WTC11 (cell line): ENCODE measurements at places on chromosomes 6 and 20.
A peak's percentile ranks its signal among the peaks of the same experiment; 100 is the strongest.

- DNase-seq = no peak
Observed at GRCh38 chr6:157550114-157550989, 169.4 kb downstream of the ZDHHC14 start.

DNA sequence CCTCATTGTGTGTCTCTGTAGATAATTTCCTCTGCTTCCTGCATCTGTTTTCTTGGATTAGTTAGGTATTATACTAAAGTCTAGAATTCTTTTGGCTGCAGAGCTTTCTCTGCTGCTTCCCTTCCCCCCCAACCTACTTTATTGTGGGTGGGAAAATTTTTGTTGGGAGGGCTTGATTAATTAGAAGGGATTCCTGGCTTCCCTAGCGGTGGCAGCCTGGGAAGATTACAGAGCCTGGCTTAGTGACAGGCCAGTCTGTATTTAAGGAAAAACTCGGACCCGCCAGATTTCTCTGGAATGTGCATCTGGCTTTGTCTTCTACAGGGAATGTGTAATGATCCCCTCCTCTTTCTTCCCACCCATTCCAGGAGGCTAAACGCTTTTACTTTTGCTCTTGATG, 31.2 kb downstream of the SLX4IP start:
- peak; percentile 58 for DNase-seq

GRCh38 chr6:3755637-3756545, 4.4 kb upstream of the PXDC1 start:
- DNase-seq = no peak

DNA sequence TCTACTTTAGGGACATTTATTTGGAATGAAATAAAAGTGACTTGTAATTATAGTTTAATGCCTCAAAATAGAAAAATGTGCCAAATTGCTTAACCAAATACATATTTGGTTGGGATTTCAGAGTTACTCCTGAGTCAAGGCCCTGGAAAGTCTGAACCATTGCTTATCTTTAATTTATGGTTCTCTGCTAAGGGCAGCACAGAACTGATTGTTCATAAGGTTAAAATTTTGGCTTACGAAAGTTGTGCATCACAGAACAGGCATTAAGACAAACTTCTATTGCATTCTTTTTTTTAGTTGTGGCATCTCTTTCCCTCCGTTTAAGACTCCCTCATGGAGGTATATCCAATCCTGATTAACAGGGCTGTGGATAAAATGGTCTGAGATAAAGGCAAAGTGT, 92.2 kb upstream of the TENT5A start:
- DNase-seq = no peak

DNA sequence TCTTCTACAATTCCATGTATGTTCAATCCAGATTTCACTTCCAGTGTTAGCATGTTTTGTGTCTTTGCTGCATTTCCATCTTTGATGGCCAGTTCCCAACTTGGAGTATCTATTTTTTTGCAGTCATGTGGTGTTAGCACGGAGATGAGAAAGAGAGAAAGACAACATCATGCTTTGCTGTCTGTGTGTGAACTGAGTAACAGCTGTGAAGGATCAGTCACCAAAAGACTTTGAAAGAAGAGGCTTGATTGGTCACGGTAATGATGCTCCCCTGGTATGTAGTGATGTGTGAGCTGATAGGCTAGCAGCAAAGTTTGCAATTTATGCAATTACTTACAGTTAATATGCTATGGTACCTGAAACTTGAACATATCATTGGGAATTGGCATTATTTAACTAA, 731.3 kb upstream of the NRSN1 start:
- DNase-seq = no peak

DNA sequence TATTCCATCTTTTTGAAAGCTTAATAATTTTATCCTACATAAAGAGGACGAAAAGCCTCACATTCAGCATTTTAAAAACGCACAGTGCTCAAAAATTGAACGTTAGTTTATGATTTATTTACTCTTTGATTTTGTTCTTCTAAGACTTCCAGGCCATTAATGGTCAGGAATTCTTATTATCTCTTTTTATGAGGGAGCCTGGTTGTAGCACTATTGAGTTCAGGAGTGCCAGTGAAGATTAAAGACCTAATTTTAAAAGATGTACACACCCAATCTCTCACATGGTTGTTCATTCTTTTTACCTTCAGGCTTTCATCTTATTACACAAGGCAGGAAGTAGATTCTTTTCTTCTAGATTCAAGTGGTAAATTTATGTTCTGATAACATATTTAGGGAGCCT, 68.6 kb downstream of the HDDC2 start:
- DNase-seq = no peak

DNA sequence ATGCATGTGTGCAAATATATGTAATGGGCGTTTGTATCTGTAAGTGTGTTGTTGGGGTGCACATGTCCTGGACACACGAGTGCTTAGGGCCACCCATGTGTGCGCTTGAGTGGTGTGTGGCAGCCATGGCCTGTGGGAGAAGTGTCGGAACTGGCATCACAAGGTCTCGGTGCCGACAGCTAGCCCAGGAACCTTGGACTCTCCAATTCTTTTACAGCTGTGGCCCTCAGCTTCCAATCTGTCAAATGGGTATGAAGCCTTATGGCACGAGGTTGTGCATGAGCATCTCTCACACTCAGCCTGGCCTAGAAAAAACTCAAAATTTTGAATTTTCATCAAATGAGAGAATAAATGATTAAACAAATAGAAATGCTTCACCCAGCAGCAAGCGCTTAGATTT, 42.0 kb downstream of the SPDEF start:
- DNase-seq = no peak

DNA sequence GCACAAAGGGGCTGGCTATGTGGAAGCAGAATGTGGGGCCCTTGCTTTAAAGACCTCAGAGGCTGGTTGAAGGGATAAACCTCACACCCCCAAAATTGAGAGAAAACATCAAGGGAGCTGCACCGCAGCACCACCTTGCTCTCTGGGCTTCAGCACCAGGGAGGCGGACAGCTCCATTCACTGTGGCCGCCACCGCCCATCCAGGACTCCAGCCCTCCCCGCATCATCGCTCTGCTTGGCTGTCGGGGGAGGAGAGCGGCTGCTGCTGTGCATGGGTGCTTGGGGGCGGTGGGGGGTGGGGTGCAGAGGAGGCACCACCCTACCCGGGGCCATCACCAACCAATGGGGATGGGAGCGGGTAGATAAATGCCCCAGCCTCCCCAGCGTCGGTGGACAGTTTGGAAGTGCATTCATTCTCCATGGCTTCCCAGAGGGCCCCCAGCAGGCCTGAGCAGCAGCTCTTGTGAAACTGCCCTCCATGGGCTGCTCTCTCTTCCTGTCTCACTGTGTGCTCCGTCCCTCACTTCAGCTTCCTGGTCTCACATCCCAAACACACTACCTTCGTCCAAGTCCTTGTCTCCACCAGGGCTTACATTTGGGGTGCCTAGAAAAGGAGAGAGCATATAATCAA, 75.7 kb upstream of the BHLHE23 start:
- DNase-seq = peak; percentile 86

DNA sequence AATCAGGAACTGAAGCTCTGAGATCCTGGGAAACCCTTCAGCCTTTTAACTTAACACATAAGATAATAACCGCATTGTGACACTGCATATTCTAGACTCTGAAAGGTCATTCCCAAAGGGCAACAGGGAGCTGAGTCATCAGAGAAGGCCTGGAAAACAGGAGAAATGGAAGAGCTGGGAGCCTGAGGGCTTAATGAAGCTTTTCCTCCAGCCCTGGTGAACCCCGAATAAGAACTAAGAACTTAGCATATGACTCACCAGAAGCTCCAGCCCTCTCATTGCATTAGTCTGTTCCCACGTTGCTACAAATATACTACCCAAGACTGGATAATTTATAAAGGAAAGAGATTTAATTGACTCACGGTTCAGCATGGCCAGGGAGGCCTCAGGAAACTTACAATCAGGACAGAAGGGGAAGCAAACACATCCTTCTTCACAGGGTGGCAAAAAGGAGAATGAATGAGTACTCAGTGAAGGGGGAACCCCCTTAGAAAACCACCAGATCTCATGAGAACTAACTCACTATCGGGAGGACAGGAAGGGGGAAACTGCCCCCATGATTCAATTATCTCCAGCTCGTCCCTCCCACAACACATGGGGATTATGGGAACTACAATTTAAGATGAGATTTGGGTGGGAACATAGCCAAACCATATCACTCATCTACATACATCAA, 648.5 kb downstream of the TFAP2A start:
- DNase-seq = no peak

DNA sequence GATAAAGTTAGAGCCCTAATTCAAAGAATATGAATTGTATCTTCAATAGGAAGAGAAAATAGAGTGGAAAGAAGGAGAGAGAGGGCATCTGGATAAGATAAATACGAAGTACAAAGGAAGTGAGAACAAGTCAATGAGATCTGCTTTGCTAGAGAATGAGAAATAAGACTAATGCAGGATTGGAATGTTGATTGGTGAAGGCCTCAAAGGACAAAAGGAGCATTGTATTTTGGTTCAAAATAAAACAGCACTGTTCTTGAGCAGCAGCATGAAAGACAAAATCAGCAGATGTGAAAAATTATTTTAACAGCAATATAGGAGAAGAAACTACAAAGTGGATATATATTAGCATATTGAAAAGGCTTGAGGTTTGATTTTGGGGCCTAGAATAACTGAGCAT, 5.1 kb upstream of the TMEM244 start:
- DNase-seq = no peak

GRCh38 chr20:34041226-34041625, 47.5 kb downstream of the RALY start:
- DNase-seq = no peak

GRCh38 chr6:14578994-14579393, 461.4 kb downstream of the CD83 start:
- DNase-seq = no peak

DNA sequence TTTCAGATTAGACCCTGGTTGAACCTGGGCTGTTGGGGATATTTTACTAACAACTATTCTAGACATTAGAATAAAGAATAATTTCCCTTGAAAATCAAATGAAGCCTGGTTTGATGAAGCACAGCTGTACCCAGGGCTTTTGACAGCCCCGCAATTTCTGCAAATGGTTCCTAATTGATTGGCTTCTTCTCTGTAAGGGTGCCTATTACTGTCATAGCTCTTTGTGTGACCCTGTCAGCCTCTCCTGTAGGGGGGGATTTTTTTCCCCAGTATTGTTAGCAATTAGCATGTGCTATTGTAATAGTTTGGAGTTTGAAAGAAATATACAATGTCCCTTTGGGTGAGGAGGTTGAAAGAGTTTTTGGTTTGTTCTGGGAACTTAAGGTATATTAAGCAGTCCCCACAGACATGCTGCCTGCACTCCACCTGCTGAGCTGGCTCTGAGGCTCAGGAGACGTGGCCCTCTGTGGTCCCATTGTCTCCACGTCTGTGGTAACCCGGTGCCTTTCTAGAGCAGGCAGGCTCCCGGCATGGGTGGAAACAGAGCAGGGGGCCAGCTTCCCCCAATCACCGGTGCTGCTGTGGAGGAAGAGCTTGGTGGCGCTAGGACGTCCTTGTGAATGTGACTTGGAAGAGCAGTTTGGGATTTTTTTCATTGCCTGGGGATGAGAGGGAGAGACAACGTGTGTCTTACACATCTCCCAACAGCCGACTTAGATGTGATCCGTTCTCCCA, 47.3 kb upstream of the CLDN20 start:
- DNase-seq = peak; percentile 33

DNA sequence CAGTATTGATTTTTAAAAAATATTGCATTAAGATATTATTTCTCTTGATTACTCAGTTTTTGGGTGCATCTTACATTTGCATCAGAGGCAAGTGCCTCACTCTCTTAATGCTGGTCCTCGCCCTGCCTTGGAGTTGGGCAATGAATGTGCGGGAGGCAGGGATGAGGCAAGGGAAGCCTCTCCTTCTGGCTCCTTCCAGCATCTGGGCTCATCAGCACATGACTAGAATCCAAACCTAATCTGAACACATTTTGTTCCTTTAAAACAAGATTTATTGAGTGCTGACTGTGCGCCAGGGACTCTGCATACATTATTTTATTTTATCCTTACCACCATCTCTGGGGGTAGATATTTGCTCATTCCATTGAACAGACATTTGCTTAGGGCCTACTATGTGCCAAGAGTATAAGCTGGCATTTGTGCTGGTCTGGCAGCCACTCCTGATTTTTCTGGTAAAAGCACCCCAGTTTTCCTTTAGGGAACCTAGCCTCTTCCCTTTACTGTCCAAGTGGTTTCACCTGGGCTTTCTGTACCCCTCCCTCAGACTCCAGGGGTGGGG, 71.9 kb upstream of the ZNFX1 start:
- DNase-seq = no peak

DNA sequence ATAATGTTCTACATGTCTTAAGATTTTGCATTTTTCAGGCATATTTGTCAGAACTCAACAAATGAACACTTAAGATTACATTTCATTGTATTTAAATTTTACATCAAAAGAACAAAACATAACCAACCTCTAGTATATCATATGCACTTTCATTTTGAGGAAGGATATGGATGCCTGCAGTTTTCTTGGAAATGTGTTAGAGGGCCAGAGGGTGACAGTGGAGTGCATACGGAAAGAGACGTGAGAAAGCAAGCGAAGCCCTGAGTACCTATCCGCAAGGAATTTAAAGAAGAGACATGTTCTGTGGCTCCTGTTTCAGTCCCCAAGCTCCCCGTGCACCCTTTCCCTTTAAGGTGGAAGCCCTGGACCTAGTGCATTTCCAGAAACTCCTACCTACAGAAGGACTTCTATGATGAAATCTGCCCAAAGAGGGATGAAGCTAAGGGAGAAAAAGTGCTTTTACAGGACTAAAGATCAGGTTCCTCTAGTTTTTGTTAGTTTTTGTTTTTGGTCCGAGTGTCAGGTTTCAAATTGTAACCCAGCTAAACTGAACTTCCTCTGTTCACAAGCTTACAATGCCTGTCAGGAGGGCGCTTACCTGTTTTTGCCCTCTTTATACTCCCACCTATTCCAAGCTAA, 38.8 kb downstream of the EZR start:
- DNase-seq = no peak
